ENCODE measurements at places on chromosomes 7 and 10.
A peak's percentile ranks its signal among the peaks of the same experiment; 100 is the strongest.

DNA sequence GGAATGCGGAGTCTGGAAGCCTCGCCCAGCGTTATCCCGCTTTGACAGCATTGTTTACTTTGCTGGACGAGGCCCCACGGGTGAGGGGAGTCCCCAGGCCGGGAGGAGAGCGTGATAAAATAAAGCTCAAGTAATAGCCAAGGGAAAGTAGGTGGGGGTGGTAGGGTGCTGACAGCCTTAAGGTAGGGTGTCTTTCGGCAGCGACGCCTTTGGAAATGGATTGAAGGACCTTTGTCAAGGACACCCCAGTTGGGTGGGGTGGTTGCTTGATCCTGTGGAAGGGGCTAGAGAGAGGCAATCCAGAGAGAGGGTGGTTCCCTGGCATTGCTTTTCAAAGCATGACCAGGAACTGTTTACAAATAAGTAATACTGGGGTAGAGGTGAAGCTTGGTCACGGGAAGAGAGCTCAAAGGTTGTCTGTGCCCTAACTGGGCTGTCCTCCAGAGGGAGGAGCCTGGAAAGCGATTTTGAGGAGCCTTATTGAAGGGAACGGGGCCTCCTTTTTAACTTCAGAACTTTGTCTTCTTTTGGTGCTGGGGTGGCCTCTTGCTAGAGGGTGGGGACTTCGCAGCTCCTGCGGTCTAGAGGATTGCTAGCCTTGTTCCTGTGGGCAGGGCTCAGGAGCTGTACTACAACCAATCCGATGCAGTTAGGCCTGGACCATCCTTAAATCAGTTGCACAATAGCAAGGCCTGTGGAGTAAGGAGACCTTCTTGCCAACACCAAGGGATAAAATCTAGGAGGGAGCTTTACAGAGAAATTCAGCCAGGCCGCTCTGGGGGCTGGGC, 1.3 kb downstream of the EIF4EBP2 start:
- DNase-seq, result peak; percentile 81

DNA sequence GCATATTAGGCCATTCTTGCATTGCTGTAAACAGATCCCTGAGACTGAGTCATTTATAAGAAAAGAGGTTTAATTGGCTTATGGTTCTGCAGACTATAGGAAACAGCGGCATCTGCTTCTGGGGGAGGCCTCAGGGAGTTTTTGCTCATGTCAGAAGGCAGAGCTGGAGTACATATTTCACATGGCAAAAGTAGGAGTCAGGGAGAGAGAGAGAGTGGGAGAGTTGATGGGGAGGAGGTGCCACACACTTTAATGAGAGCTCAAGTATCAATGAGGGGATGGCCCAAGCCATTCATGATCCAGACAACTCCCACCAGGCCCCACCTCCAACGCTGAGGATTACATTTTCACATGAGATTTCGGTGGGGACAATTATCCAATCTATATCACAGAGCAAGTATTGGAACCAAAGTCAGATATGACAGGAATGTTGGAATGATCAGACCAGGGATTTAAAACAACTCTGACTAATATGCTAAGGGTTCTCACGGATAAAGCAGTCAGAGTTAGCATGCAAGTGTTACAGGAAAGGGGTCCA, 795.3 kb upstream of the CELF2 start:
- no peak for DNase-seq

DNA sequence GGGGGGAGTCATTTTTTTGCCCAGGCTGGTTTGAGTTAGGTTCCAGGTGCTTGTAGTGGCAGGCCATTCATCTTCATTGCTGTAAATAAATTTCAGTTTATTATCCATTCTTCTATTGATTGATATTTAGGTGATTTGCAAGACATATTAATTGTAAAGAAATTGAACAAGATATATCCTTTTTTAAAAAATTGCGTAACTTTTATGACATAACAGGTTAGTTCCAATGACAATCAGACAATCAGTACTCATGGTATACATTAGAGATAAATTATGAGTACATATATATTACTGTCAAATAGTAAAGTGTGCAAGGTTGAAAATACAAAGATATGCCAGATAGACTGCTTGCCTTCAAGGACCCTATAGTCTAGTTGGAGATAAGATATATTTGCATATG, 92.2 kb upstream of the GLCCI1 start:
- no peak for DNase-seq

GRCh38 chr7:23470330-23471105, at the start of gene IGF2BP3:
IGF2BP3 (minus strand) TSS chr7:23470491; CDS start chr7:23470110, 381 bp downstream.
- no peak for DNase-seq

- DNase-seq, result no peak
These were observed 126.7 kb upstream of the CALN1 start for GRCh38 chr7:72538856-72539255.

DNA sequence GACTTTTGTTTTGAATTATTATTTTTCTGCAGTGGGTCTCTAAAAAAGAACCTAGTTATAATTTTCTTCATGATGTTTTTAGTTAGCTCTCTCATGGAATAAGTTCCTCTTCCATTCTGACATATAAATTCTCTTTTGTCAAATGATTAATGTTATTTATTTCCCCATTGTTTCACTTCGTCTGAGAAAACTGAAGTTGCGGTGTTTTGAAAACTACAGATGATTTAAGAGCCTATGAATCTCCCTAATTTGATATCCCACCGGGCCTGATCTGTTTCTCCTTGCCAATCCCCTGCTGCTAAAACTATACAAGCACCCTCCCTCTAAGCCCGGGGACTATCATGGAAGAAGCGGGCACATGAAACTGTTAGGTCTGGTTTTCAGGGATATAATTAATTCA, 41.4 kb downstream of the HTR7 start:
- no peak for DNase-seq

DNA sequence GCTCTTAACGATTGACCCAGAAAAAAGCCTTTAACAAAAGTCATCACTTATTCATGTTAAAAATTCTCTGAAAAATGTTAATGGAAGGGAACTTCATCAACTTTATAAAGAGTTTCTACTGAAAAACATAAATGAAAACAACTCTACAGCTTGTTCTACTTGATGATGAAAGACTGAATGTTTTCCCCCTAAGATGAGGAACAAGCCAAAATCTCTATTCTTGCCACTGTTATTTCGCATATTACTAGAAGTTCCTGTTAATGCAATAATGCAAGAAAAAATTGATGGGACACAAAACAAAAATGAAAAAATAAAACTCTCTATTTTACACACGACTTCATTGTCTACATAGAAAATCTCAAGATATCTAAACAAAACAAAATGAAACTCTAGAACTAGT, 249.8 kb upstream of the AKR1E2 start:
- no peak for DNase-seq

DNA sequence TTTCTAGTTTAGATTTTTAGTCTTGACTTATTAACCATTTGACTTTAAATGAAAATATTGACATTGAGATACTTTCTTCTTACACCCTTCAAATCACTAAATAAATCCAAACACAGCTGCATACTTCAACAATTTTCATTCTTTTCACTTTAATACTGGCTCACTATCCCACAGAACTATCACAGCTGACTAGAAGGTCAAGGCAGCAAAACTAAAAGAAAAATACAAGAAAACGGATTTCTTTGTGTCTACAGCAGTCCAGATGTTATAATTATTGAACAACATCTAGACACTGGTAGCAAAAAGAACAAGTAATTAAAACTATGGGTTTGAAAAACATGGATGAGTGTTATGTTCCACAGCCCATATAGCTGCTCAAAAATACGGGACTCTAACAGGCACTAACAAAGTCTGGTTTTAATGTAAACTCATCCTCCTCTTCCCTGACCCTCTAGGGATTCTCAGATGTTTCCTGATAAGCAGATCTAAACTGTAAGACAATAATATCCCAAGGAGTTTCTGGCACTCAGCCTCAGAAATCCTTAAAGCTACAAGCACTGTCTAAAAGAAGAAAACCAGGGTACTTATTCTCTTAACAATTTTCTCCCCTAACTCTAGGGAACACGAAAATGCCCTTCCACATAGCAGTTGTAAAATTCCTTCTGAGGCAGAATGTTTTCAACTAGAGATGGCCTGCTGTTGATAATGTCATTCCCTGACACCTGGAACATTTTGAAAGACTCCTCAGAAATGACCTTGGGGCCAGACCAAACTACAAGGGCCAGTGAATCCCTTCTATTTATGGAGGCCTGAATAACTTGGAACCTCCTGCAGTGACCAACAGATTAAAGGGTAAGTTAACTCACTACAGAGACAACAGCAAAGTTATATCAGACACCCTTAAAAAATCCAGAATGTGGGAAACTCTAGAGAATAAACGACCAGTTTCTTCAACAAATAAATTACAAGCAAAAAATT, 12.8 kb downstream of the DNMBP start:
- no peak for DNase-seq

- DNase-seq, result no peak
These were observed 56.2 kb upstream of the OPN4 start for GRCh38 chr10:86598151-86598550.

DNA sequence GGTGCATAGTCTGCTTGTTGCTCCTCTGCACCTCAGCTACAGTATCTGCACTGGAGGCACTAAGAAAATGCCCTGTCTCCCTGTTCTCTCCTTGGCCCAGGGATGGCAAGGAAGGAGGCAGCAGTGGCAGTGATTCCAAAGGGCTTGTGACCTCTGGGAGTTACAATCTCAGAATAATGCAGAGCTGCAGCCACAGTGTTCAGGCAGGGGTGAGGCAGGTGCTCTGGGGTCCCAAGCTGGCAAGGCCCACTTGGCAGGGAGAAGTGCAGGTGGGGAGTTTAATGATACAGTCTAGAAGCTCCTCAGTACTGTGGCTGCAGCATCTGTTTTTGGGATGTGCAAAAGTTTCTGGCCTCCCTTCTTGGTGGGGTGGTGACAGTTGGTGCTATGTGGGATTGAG, 456.4 kb downstream of the CCSER2 start:
- DNase-seq, result no peak

- no peak for DNase-seq
These were observed 19.7 kb downstream of the TRDMT1 start for GRCh38 chr10:17181751-17182150.

- DNase-seq, result no peak
These were observed 163.2 kb downstream of the JAZF1 start for GRCh38 chr7:28017372-28017771.

DNA sequence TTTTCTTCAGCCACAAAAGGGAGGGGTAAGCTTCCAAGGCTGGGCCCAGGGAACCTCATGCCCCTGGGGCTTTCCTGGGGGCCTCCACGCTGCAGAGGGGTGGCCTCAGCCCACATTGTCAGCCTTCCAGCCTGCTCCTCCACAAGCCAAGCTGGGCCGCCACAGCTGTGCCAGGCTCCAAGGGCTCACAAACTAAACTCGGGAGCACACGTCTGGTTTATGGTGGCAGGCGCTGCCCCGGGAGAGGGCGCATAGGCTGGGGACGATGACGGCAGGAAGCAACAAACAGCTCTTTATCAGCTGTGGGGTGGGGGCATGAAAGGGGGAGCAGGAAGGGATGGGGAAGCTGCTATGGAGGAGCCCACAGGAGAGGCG, 6.3 kb upstream of the CDH23 start:
- no peak for DNase-seq

DNA sequence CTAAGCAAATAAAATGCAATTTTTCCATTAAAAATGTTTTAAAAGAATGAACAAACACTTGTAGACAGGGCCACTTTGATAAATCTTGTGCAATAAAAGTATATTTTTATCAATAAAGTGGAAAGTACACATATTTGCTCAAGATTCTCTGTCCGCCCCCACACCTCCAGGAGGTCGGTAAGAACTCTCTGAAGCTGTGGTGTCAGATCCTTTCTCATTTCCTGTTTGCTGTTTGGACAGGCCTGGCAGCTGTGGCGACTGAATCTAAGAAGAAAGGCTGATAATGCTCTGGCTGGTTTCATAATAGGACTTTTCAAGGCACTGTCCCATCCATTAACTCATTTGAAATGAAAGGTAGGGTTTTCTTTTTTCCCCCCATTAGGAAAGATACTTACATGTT, 15.3 kb upstream of the ASB4 start:
- DNase-seq, result no peak

DNA sequence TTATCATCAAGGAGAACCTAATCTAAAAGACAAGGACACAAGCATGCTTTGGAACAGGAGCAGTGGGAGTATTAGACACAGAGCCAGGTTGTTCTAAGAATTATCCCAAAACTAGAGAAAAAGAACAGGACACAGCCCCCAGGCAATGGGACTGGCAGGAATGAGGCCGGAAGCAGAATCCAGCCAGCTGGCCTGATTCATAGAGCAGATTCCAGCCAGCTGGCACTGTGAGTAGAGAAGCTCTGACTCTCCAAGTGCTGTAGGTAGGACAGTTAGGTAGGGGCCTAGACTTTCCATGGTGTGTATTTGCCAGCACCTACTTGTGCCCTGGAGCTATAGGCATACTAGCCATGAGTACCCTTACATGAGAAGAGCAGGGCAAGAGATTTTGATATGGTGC, 13.3 kb upstream of the RAB18 start:
- no peak for DNase-seq

GRCh38 chr10:66604195-66604594, 321.6 kb upstream of the LRRTM3 start:
- no peak for DNase-seq

DNA sequence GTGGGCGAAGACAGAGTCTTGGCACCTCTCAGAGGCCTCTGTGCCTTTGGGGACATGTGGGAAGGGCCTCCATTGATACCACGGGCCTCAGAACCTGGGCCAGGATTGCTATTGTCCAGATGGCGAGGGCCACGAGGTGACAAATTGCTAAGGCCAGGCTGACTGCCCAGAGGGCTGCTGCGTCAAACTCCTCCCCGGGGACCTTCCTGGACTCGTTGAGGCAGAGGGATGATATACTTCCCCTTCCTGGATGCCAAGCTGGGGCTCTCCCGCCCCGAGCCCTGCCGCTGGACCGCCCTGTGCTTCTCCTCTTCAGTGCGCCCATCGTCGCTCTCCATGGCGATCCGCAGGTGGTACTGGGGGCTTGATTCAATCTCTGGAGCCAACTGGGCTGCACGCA, 58.9 kb downstream of the LRRC72 start:
- no peak for DNase-seq

GRCh38 chr7:157484411-157485081, 147.7 kb downstream of the DNAJB6 start:
- peak; percentile 55 for DNase-seq

GRCh38 chr10:44417761-44418160, 32.9 kb upstream of the CXCL12 start:
- DNase-seq, result no peak

DNA sequence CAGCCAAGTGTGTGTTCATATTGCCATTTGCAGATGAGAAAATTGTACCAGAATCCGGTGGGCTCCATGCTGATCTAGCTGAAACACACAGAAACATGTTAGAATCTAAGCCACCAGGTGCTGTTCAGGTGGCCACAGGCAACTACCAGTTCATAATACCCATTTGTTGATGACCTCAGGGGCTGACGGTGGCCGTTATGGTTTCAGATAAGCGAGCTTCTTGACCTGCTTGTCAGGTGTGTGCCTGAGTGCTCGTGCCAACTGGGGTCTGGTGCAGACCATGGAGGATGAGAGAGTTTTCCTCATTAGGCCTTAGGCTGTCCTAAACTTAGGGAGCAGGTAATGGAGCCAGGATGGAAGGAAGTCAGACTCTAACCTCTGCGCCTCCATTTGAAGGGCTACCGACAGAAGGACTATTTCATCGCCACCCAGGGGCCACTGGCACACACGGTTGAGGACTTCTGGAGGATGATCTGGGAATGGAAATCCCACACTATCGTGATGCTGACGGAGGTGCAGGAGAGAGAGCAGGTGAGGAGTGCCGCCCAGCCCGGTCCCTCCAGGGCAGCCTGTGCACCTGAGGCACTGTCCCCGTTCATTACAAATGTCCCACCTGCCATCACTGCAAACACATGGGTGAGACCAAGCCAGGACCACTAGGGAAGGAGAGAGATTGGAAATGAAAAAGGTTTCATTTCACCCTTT, 53.1 kb downstream of the MKI67 start:
- peak; percentile 58 for DNase-seq
